NCI-H2081 (cell line): ENCODE measurements at places on chromosomes 16 and 17.

GRCh38 chr16:20280259-20280658, 47.1 kb downstream of the GP2 start:
- DNase-seq, result no peak

DNA sequence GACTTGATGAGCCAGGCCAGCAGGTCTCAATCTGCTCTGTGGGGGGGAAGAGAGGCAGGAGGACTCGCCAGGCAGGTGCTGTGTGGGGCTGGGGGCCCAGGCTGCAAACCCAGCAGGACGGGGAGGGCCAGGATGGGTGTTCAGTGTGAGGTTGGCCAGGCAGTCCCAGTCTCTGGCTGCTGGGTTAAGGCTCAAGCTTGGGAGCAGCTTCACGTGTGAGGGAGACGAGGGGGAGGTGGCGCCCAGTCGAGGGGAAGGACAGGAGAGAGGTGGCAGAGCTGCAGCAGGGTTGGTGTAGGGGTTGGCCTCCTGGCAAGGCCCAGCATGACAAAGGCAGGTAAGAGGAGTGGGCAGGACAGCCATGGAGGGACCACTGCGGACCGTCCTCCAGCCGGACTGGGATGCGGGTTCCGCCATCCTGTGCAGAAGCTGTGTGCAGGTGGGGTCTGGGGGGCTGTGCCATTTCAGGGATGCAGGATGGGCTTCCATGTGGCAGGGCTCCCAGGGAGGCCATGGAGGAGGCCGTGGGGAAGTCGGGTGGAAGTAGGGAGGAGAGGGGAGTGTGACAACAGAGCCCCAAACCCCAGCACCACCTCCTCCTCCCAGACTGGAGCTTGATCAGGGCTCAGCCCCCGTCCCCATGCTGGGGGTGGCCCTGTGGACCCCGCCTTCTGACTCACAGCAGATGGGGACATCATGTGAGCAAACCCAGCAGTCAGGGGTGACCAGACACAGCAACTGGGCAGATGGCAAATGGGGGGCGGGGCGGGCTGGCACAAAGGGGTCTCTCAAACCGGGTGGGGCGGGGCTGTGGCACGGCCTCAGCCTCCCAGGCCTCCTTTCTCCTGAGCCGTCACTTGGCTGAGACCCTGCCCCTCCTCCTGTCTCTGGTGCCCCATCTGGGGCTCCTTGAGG, 2.8 kb downstream of the ADGRG1 start:
- DNase-seq, result no peak

DNA sequence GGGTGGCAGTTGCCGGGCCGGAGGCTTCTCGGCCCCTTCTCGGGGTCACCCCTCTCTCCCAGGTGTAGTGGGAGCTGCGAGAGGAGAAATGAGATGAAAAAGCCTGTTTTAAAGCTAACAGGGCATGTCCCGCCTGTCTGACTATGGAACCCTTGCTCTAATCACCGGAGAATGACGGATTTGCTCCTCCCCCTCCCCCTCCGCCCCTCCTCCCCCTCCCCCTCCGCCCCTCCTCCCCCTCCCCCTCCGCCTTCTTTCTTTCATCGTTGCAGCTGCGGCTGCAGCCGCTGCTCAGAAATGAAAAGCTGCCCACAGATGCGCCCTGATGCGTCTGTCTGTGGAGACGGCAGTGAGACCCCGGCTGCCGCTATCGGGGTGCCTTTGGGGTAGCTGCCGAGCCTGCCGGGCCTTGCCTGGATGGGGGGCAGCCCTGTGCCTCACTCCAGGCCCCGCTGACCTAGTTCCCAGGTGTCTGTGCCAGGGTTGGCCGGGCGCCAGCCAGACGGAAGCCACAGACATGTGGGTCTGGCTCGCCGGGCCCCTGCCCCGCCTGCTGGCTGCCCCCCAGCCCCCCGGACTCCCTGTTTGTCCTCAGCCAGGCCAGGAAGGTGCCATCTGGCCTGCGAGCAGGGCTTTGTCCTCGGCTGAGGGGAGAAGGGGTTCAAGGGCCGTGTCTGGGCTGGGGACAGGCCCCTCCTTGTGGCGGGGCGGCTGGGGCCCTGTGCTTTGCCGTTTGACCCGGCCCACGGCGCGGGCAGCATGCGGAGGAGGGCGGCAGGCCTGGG, 37.7 kb downstream of the GINS2 start:
- DNase-seq, result peak; percentile 48

DNA sequence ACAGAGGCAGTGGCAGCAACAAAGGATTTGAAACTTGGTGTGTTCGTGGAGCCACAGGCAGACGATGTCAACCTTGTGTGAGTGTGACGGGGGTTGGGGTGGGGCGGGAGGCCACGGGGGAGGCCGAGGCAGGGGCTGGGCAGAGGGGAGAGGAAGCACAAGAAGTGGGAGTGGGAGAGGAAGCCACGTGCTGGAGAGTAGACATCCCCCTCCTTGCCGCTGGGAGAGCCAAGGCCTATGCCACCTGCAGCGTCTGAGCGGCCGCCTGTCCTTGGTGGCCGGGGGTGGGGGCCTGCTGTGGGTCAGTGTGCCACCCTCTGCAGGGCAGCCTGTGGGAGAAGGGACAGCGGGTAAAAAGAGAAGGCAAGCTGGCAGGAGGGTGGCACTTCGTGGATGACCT, 25.5 kb downstream of the STH start:
- no peak for DNase-seq

DNA sequence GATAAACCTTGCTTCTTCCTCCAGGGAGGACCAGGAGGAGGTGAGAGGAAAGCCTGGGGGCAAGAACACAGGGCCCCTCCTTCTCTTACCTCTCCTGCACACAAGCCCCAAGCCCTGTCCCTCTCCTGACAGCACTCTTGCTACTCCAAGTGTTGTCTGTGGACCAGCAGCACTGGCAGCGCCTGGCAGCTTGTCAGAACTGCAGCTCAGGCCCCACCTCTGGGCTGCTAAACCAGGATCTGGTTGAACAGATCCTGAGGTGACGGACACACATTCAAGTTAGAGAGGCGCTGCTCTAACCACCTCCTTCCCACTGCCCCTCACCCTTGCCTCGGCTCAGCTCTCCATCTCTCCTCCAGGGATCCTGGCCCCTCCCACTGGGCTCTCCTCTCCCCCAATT, 56.5 kb downstream of the SRCIN1 start:
- DNase-seq, result no peak

DNA sequence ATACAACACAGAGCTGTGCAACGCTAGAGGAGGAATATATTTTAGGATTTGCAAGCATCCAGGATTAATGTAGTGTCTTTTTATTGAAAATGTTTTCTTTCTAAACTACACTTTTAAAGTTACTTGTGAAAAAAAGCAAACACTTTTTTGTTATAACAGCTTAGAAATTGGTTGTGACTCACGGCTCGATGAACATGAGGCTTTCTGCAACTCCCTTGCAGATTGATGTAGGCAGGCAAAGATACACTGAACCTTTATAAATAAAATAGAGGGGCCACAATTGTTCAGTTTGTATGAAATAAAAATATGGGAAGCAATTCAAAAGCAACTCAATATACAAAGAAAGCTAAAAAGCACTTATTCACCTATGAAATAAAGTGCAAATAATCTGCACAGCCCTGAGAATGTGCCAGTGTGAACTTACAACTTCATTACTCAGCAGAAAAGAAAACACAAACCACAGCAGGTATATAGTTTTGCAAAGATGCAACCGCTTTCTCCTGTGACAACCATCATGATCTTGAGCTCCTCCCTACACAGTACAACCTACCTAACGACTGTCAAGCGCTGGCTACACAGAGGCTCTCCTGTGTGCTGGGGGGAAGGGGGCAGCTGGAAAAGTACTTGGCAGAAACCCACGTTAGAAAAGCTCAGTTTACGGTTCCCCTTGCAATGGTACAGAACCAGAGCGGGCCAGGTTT, 948 bp downstream of the LUC7L start:
- DNase-seq, result peak; percentile 37

GRCh38 chr16:84813141-84813934, 6.4 kb upstream of the CRISPLD2 start:
- no peak for DNase-seq

GRCh38 chr16:73002866-73003265, 45.1 kb downstream of the ZFHX3 start:
- DNase-seq, result no peak

DNA sequence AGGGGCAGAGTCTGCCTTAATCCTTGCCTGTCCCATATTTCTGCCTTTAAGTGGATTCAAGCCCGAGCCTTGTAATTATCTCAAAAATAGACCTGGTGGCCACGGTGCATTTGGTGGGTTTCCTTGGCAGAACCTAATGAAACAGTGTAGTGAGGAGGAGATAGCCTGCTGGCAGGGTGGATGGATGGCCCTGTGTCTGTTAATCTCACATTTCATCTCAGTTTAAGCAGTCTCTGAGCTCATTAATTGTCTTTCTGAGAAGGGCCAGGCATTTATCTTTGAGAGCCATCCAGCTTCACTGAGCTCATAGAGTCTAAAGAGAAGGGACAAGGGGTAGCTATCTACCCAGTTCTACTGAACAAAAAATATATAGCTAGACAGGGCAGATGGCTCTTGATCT, 364.0 kb upstream of the EEF2KMT start:
- no peak for DNase-seq

GRCh38 chr17:15891318-15891717, 53.6 kb upstream of the ADORA2B start:
- DNase-seq, result no peak

DNA sequence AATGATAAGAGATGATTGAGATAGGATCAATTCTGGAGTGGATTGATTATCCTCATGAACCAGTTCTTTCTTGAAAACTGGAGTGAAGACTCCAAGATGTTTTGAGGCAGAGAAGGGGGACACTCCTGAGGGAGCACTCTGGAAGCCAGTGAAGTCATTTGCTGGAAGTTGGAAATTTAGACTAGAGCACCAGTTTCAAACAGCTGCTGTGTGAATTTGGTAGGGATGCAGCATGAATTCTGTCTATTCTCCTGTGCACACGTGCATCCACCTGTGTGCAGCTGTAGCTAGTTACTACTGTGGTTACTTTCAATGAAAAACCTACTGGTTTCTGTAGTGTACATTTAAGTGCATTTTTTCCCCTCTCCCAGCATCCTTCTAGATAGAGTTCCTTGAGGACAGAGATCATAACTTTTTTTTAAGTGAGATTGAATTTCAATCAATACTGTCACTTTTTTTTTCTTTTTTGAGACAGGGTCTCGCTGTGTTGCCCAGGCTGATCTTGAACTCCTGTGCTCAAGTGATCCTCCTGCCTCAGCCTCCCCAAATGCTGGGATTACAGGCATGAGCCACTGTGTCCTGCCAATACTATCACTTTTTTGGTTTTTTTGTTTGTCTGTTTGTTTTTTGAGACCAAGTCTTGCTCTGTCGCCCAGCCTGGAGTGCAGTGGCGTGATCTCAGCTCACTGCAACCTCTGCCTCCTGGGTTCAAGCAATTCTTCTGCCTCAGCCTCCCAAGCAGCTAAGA, 65.9 kb downstream of the TUBD1 start:
- no peak for DNase-seq

DNA sequence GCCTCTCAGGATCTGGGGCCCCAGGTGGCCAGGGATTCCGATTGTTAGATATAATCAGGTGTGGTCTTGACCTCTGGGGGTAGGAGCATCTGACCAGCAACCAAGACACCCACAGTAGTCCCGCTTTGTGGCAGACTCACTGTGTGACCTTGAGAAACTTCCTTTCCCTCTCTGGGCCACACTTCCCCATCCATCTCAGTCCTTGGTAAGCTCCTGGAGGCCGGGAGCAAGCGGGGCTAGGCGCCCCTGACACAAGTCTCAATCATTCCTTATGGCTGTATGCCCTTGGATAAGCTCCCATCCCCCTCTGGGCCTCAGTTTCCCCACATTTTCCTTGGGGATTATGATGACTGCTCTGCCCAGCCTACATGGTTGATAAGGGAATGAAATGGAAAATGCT, 21.3 kb downstream of the CPNE2 start:
- no peak for DNase-seq

DNA sequence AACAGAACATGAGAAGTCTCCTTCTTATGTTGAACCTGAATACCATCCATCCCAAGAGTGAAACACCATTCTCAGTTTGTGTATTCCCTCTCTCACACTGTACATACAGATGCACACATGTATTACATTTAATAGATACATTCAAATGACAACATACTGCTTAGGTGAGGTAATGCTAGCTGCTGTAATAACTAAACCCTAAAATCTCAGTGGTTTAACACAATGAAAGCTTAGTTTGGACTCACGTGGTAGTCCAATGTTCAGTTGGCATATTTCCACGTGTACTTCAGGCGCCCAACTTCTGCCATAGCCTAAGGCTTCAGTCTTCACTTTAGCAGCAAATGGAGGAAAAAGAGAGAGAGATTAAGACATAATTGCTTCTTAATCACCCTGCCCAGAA, 351.1 kb upstream of the PMFBP1 start:
- DNase-seq, result no peak

- DNase-seq, result peak; percentile 16
These were observed 2.1 kb downstream of the CFAP20 start for GRCh38 chr16:58127033-58127556.

DNA sequence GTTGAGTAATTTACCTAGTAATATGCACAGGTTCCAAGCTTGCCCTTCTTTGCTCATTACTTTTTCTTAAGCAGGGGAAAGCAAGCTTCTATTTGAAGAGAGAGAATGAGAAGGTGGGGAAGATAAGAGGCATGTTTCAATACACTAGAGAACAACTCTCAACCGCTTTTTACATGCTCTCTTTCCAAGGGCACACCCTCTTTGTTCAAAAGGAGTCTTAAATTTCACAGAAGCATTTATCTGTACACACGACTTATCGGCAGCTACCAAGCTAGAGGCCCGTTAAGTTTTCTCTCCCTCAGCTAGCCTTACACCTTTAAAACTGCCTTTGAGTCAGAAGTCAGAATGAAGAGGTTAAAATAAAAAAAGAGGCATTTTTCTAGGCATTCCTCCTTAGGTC, 79.6 kb downstream of the STH start:
- no peak for DNase-seq

DNA sequence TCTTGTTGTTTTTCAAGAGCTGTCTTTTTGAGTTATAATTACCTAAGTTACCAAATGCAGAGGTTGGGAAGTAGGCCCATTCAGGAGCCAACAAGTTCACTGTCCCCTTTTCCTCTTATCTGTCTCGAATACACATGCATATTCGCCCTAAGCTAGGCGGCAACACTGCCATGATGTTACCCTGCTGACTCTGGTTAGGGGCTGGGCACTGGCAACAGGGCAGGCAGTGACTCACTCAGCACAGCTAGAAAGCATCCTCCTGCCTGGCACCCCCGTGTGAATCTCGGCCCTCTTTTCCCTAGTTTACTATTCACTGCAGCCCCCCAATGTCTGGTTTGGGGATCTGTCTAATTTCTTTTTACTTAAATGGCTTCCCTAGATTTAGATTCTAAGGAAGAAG, 13.8 kb downstream of the DBF4B start:
- DNase-seq, result no peak

GRCh38 chr16:9092978-9093344, 1.5 kb downstream of the HAPSTR1 start:
- no peak for DNase-seq

- no peak for DNase-seq
These were observed 67.7 kb downstream of the SMG6 start for GRCh38 chr17:2235792-2236366.

GRCh38 chr16:68061396-68061795, 23.8 kb upstream of the NFATC3 start:
- DNase-seq, result no peak

GRCh38 chr17:35243561-35244340, 879 bp downstream of the SLFN5 start:
- DNase-seq, result no peak

GRCh38 chr16:24999856-25000461, 15.2 kb downstream of the ARHGAP17 start:
- no peak for DNase-seq
